Ecto neural progenitor cell (in vitro differentiated cells): ENCODE measurements at places on chromosomes 4 and X.

DNA sequence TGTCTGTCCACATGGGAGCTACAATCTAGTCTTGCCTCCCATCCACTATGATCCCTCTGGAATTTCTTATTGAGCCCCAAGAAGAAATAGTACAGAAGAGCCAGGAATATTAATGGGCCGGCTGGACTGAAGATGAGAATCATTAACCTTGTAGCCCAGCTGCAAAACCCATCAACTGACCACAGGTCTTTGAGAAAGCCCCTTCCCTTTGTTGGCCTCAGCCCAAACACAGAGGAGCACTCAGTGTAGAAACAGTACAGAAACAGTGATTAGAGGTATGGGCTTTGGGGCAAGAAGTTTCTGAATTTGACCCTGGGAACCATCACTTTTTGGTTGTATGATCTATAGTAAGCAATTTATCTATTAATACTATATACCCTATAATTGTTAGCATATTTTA, 76.8 kb upstream of the RAB40AL start:
- no peak for DNase-seq

- DNase-seq: no peak
These were observed 11.8 kb downstream of the TCEAL1 start for GRCh38 chrX:103640401-103641155.

DNA sequence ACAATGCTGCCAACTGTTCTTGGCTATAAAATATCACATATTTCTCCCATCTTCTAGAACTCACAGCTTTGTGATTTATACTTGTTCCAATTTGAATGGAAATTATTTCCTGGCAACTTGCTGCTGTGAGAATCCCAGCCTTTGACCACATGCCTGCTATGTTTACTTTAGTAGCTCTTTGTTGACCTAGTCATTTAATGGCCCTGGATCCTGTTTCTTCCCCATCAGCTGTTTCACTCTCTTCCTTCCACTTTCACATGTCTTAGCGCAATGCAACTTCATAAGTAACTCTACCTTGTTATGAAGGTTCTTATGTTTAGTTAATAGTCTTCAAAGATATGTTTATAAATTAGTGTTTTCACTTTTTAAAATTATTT, 1973.6 kb upstream of the AGA start:
- no peak for DNase-seq

DNA sequence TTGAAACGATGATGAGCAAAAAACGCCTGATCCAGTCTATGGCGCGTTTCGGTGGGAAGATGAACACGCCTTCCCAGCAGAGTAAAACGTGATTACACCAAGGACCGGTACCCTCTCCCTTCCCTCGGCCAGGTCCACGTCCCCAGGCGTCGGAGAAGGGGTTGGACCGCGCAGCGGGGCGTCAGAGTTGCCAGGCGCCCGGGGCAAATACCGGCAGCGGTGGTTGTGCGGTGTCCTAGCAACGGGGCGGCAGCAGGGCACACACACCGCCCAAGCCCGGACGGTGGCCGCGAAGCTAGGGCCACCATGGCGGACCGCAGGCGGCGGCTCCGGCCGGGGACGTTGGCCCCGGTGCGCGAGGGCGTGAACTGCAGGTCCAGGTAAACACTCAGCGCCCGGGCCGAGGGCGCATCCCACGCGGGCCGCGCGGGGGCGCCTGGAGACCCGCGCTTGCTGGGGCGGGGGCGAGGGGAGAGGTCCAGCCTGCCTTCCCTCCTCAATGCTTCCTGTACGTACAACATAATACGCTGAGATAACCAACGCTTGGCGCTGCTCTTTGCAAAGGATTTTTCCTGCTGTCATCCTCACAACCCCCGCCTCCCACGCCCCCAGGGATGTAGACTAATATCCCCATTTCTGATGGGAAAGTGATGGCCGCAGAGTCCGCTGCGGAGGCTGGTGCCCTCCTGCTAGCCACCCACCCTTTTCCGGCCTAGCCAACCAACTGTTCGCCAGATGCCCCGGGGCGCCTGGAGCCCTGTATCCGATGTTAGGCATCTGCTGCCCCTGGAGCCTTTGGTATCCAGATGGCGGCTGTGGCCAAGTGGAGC, at the start of gene FAM47E:
FAM47E (plus strand) TSS at position 281 of the 830 bp plus-strand sequence; CDS start at position 307, 26 bp downstream.
- DNase-seq: peak; percentile 95

DNA sequence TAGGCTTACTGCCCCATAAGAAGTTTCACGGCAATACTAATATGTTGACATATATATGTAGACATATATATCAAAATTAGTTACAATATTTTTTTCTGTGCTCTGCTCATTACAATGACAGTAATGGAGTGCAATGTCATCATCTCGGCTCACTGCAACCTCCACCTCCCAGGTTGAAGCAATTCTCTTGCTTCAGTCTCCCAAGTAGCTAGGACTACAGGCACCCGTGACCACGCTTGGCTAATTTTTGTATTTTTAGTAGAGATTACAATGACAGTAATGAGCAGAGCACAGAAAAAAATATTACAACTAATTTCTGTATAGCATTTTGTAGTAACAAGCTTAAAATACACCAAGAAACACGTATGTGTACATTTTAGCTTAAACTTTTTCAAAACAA, 7.6 kb downstream of the EIF4E start:
- DNase-seq: no peak

GRCh38 chrX:21948897-21949578, 8.5 kb downstream of the SMS start:
- DNase-seq: no peak

DNA sequence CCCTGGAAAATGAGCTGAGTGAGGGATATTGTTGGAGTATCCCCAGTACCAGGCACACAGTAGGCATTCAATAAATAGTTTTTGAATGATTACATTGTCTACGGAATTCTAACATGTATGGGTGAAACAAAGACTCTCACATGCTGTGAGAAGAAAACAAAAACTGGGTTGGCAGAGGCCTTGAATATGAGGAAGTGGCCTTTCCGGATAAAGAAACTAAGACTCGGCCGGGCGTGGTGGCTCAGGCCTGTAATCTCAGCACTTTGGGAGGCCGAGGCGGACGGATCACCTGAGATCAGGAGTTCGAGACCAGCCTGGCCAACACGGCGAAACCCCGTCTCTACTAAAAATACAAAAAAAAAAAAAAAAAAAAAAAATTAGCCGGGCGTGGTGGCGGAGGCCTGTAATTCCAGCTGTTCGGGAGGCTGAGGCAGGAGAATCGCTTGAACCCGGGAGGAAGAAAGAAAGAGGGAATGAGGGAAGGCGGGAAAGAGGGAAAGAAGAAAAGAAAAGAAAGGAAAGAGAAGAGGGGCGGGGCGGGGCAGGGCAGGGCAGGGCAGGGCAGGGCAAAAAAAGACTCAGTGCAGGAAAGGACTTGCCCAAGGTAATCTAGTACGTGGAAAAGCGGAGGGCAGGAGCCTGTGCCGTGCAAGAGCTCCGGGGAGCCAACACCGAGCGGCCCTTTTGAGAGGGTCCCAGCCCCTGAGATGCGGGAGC, 689 bp upstream of the TMA16 start:
- no peak for DNase-seq

DNA sequence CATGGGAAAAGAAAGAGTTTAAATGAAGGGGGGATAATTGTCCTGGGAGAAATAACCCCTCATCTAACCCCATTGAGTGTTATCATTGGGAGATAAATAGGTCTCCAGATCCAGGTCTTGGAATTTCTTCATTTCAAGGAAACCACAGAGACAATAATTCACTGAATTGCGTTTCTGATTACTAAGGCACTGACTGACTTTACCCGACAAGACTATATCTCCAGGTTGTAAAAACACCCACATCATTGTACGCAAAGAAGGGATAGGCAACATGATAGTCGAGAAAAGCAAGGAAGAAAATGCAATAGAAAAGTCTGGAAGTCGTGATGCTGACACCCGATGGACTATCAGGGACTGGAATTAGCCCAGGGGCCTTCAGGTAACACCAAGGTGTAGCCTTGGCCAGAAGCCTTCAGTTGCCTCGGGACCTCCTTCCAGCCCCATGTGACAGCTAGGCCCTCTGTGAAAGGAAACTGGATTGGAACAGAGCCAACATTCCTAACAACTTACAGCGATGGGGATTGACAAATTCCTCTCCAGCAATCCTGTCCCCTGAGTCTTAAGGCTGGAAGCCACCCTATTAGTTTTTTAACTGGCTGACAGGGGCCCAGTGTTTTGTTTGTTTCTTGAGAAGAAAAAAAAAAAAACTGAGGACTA, 46.5 kb upstream of the RAB9B start:
- DNase-seq: no peak

DNA sequence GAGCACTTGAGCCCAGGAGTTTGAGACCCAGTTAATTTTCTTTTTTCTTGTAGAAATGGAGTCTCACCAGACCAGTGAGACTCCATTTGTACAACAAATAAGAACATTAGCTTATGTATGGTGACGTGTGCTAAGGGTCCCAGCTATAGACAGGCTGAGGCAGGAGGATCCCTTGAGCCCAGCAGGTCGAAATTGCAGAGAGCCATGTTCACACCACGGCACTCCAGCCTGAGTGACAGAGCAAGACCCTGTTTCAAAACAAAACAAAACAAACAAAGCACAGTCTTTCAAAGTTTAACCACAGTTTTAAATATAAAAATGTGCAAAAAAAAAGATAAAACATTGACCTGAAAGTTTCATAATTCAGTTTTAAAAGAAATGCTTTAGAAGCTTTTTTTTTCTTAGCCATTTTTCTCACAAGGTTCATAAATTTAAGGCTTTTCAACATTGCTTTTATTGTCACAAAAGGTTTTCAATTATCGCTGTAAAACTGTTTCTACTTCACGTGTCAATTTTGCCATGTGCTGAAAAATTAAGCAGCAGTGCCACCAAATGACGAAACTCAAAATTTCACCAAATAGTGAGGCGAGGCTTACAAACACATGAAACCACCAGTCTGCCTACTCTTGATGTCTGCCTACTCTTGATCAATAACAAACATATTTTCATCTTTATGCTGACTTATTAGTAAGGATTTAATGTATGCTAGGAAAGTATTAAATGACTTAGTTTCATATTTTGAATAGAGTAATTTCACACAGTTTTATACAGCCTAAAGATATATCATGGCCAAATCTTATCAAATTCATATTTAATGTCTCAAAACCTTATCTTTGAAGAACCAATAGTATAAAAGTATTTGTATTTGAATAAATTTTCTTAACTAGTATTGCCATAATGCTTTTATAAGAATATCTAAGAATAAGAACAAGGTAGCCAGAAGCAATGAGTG, 126.3 kb downstream of the NEK1 start:
- no peak for DNase-seq

DNA sequence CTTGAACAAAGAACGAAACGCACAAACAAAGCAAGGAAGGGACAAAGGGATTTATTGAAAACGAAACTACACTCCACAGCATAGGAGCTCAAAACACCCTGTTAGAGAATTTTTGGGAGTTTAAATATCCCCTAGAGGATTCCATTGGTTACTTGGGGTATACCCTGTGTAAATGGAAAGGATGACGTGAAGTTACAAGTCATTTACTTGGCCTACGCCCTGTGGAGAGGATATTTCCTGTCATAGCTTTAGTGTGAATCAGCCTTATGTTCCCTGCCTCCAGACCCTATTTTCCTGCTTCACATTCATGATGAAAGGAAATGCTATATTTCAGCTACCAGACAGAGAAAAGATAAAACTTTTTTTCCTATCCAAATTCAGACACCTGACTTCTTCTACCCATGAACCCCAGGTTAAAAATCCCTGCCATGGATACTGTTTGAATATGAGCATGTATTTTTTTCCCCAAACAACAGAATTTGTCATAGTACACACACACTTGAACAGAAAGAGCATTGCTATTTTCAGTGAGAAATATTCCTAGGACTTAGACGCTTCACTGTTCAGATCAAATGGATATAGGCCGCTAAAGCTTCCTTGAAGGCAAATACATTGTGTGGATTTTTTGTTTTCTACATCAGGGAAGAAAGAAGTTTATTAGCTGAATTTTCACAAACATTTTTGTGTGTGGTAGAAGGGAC, 20.4 kb downstream of the PIN4 start:
- no peak for DNase-seq

DNA sequence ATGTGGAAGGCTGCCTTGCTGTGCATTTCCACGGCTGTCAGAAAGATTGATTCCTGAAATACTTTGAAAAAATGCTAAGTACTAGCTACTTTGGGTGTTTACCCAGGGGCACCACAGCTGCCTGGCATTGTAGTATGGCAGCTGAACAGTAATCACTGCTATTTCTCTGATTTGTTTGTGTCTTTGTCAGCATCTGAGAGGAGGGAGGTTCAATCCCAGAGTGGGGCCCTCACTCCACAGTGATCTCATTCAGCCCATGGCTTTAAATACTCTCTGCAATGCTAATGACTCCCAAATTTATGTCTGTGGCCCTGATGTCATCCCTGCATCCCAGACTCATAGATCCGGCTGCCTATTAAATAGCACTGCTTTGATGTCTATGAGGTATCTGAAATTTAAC, 575.3 kb upstream of the MAGEB2 start:
- no peak for DNase-seq

GRCh38 chr4:93843772-93844171, 15.2 kb downstream of the ATOH1 start:
- DNase-seq: no peak

- no peak for DNase-seq
These were observed 17.6 kb downstream of the TKTL1 start for GRCh38 chrX:154313147-154313546.

DNA sequence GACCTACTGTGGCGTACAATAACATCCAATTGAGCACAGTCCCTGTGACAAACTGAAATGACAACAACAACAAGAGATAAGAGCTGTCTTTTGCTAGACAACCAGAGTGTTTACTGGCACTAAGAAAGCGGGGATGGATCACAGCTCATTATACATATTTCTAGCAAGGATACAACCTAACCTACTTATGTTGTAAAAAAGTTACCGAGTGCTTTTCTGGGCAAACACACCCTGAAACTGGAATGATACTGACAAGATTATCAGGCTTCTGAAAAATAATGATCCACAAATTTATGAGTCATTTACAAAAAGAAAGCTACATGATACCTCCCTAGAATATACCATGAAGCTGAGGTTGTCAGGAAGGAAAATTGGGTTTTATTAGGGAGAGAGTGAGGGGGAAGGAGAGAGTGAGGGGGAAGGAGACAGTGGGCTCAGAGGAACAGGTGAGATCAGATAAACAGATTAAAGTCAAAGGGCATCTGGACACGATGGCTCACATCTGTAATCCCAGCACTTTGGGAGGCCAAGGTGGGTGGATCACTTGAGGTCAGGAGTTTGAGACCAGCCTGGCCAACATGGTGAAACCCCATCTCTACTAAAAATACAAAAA, 20.3 kb downstream of the TBC1D9 start:
- no peak for DNase-seq

DNA sequence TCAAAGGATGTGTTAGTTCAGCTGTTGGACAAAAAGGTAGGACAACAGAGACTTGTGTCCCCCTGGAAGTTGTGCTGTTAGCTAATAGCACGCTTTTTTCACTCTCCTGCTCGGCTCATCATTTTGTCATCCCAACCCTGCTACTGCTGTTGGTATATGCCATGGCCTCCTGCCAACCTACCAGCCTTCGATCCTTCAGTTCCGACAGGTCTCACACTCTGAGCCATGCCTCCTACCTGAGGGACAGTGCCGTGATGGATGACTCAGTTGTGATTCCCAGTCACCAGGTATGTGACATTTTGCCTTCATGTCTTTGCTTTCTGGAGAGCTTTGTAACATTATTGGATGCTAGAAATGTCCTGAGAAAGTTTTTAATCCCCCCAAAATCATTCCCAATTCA, 268.1 kb downstream of the ANK2 start:
- DNase-seq: no peak

GRCh38 chr4:1409491-1410425, 3.5 kb upstream of the NKX1-1 start:
- no peak for DNase-seq

GRCh38 chrX:38041237-38041636, 34.9 kb downstream of the SYTL5 start:
- no peak for DNase-seq
